ENCODE measurements at places on chromosomes 12 and 14.

- no peak for DNase-seq
These were observed 214.2 kb downstream of the CPNE8 start for GRCh38 chr12:38691164-38691563.

DNA sequence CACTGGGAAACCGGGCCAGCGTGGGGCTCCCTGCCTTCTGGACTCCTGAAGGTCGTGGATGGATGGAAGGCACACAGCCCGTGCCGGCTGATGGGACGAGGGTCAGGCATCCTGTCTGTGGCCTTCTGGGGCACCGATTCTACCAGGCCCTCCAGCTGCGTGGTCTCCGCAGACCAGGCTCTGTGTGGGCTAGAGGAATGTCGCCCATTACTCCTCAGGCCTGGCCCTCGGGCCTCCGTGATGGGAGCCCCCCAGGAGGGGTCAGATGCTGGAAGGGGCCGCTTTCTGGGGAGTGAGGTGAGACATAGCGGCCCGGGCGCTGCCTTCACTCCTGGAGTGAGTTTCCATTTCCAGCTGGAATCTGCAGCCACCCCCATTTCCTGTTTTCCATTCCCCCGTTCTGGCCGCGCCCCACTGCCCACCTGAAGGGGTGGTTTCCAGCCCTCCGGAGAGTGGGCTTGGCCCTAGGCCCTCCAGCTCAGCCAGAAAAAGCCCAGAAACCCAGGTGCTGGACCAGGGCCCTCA, 26.9 kb downstream of the HIP1R start:
- DNase-seq = no peak

- no peak for DNase-seq
These were observed 39.0 kb downstream of the TTC9 start for GRCh38 chr14:70680748-70681147.

GRCh38 chr12:66309606-66310005, 7.3 kb downstream of the HELB start:
- DNase-seq = no peak

- no peak for DNase-seq
These were observed 160.2 kb downstream of the PPM1H start for GRCh38 chr12:62774794-62775193.

- no peak for DNase-seq
These were observed 1.5 kb upstream of the CLEC12A start for GRCh38 chr12:9969673-9970072.

- DNase-seq = no peak
These were observed 26.3 kb upstream of the BCDIN3D start for GRCh38 chr12:49868952-49869815.

- DNase-seq = no peak
These were observed 8.1 kb upstream of the GLTP start for GRCh38 chr12:109888179-109889020.

- no peak for DNase-seq
These were observed at the start of gene ANP32D for GRCh38 chr12:48472259-48472658. ANP32D (plus strand) TSS chr12:48472559; CDS start chr12:48472665, 106 bp downstream.

- DNase-seq = no peak
These were observed 657.5 kb upstream of the TBX3 start for GRCh38 chr12:115341442-115341841.

DNA sequence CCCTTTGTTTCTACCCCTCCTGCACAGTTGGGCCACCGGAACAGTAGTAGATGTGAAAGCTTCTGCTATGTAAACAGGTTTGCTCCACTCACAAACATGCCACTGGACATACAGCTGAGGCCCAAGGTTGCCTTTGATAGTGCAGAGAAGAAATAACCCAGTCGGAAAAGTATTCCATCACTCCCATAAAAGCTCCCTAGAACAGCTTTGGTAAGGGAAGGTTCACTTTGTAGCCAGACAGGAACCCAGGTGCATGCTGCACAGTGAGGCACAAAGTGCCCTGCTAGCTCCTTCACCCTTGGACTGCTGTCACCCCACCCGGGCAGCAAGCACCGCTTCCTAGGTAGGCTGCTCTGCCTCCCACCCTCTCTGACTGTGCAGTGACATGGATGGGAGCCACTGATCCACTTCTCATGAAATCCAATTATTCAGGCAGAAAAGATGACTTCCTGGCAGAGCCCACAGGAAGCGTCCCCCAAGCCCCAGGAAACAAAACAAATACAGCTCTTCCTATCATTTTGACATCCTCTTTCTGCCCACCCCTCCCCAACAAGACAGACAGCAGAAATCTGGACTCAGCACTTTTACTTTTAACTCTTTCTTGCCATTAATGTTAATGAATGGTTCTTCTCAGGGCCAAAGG, 100.2 kb downstream of the SRGAP1 start:
- no peak for DNase-seq

- no peak for DNase-seq
These were observed 46.0 kb downstream of the YEATS4 start for GRCh38 chr12:69405566-69405865.

- no peak for DNase-seq
These were observed at the start of gene ZNF219 for GRCh38 chr14:21098076-21098891. ZNF219 (minus strand) TSS chr14:21098655; CDS start chr14:21093591, 5,064 bp downstream.
